Trophoblast cell (in vitro differentiated cells and primary cell): ENCODE measurements at places on chromosomes 6 and 20.
A peak's percentile ranks its signal among the peaks of the same experiment; 100 is the strongest.

- DNase-seq: peak; percentile 82
These were observed 57.9 kb downstream of the TRIM38 start for GRCh38 chr6:26020329-26021000.

DNA sequence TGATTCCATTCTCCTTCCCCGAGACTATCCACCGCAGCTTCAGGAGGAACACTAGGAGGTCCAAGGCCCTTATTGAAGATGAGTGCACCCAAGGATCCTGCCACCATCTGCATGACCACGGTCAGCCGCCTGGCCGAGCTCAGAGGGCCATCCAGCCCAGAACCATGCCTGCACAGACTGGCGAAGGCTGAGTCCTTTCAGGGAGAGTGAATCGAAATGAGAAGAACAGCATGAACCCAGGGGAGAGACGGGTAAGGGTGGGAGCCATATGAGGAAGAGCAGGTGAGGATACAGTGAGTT, 26.3 kb downstream of the SERPINB6 start:
- no peak for DNase-seq

- peak; percentile 56 for DNase-seq
These were observed 222.4 kb upstream of the JARID2 start for GRCh38 chr6:15023448-15023847.

GRCh38 chr6:118253741-118254140, 294.4 kb upstream of the PLN start:
- DNase-seq: no peak

DNA sequence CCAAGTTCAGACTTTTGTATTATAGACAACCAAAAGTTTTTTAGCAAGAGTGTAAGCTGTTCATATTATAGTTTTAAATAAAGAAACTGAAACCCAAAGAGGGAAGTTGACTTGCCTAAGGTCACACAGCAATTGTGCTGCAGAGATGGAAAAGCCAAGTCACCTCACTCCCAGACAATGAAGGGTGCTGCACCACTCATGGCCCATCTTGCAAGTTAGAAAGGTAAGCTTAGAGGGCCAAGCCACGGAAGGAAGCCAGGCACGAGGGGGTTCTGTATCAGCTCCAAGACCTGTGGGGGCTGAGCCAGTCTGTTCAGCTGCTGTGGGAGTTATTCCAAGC, 860 bp downstream of the DEFB124 start:
- DNase-seq: no peak

- DNase-seq: no peak
These were observed 134.3 kb upstream of the MAN1A1 start for GRCh38 chr6:119483908-119484307.

- DNase-seq: no peak
These were observed 30.5 kb downstream of the FBXO9 start for GRCh38 chr6:53095716-53096115.

DNA sequence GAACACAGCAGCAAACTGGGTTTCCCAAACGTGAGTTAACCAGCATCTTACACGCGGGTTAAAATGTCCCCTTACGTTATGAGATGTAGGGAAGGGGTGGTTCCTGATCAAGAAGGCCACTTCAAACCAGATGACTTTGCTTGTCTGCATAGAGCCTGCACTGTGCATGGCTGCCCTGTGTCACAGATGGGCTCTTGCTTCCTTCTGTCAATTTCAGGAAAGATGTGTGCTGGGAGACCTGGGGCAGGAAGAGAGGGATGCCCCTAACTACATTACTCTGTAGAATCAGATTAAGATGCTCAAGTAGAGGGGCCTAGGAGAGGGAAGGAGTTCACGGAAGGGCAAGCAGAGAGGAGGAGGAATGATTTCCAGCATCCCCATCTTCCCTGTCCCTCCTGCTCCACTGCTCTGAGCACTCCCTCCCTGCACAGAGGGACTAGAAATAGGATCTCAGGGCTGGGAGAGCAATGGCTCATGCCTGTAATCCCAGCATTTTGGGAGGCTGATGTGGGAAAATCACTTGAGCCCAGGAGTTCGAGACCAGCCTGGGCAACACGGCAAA, 63.5 kb upstream of the ZMYND8 start:
- DNase-seq: no peak

GRCh38 chr20:21505810-21506530, 7.9 kb downstream of the NKX2-2 start:
- DNase-seq: no peak

DNA sequence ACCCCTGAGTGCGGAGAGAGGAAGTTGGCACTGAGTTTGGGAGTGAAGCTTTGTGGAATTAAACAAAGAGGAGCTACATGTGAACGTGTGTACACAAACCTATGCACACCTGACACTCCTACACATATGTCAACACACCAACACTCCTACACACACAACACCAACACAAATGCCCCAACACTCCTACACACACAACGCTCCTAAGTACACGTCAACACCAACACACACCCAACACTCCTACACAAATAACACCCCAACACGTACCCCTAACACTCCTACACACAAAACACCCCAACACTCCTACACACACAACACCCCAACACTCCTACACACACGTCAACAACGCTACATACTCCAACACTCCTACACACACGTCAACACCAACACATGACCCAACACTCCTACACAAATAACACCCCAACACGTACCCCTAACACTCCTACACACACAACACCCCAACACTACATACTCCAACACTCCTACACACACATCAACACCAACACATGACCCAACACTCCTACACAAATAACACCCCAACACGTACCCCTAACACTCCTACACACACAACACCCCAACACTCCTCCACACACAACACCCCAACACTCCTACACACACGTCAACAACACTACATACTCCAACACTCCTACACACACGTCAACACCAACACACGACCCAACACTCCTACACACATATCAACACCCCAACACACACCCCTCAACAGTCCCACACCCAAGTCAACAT, 40.1 kb upstream of the ZBP1 start:
- DNase-seq: no peak

DNA sequence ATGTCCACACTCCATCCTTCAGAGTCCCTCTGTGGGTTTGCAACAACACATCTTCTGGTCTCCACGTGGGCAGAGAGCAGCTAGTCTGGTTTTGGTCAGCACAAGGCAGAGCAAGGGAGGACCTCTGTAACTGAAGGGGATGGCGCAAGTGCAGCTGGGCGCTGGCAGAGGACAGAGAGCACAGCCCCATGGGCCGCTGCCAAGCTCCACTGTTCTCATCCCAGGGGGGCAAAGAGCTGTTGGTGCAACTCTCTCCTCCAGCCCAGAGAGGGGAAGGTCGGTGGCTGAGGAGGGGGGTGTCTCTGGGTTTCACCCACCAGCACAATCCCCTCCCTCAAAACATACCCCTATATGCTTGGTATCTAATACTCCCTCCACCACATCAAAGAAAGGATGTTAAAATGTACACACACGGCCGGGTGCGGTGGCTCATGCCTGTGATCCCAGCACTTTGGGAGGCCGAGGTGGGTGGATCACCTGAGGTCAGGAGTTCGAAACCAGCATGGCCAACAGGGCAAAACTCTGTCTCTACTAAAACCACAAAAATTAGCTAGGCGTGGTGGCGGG, 9.1 kb downstream of the ATP9A start:
- no peak for DNase-seq

- no peak for DNase-seq
These were observed 144.4 kb downstream of the PHACTR3 start for GRCh38 chr20:59748619-59749191.

- peak; percentile 52 for DNase-seq
These were observed 272.6 kb downstream of the TSHZ2 start for GRCh38 chr20:53244711-53245110.
